Memory B cell (primary cell): ENCODE measurements at places on chromosomes 12 and 14.

GRCh38 chr14:24432259-24433131 lies 2.7 kb downstream of the KHNYN start:
- DNase-seq = no peak

GRCh38 chr12:53941187-53941586 lies 2.6 kb downstream of the HOXC13 start:
- DNase-seq = no peak

GRCh38 chr12:6212086-6212485 lies 11.9 kb downstream of the CD9 start:
- DNase-seq = no peak

- no peak for DNase-seq
These were observed 8.7 kb downstream of the PPP2R5C start for GRCh38 chr14:101770183-101770582.

- DNase-seq = no peak
These were observed 19.9 kb upstream of the PHC1 start for GRCh38 chr12:8894378-8894777.

DNA sequence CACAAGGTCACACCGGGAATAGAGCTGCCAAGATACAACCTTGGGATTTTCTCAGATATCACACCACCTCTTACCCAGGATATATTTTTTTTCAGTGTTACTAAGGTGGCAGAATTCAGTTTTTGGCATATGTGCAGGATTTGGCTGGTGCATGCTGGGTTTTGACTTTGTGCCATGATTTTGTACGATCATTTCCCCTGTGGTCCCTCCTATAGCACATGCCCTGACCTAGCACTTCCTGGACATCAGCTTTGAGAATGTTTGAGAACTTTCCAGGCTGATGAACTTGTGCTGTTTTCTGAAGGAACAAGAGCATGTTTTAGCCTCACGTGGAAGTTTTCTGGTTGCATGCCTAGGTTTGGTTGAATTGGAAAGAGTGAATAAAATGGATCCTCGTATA lies 11.0 kb upstream of the TBPL2 start:
- DNase-seq = no peak
